ENCODE measurements at places on chromosomes 4 and X.

- no peak for DNase-seq
These were observed 371.3 kb upstream of the FSTL5 start for GRCh38 chr4:162535121-162535520.

DNA sequence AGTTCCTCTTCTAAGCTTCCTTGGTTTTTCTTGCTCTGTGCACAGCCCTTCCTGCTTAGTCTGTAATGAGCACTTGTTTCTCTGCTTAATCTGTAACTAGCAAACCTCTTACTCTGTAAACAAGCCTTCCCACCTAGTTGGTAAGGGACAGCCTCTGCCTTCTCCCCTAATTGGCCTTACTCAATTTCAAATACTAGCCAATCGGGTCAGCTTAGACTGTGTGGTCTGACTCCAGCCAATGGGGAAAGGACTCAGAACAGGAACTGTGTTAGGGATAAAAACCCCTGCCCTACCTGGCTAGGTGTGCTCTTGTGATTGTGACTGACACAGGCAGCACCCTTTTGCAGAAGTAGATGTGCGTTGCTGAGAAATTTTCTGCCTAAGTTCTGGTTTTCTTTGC is 136.5 kb upstream of the AADAT start:
- DNase-seq: no peak

GRCh38 chr4:53505947-53506346 is 85.3 kb downstream of the LNX1 start:
- DNase-seq: no peak

DNA sequence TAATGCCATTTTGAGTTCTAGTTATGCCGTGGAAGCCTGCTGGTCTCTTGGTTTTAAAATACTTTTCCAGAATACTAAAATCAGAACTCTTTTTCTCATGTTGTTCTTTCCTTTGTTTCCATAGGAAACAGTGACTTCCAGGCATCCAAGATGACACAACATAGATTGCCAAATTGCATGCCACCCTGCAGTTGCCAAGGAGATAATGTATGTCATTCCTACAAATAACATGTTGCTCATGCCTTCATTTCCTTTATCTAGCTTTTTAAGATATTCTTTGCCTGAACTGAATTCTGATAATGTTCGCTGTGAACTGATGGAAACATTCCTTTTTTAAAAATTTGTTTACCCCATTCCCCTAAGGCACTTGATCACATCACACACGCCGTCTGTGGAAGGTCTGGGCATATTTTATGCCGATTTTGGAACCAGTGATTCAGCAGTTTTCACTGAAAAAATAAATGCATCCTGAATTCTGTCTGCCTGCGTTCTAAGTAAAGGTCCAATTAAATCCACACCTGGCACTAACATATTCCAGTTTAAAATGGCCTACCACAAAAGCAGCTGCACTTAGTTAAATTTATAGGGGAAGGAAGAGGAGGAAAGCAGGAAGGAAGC is 38.0 kb upstream of the COX7B2 start:
- DNase-seq: no peak

GRCh38 chrX:140092121-140092520 is 126.8 kb upstream of the CXorf66 start:
- DNase-seq: no peak

- peak; percentile 66 for DNase-seq
These were observed 22.0 kb upstream of the SMIM31 start for GRCh38 chr4:164731827-164732474.

GRCh38 chr4:87220094-87220822 is at the start of gene KLHL8:
KLHL8 (minus strand) TSS chr4:87220618; CDS start chr4:87195539, 25,079 bp downstream.
- peak; percentile 94 for DNase-seq

GRCh38 chr4:147794787-147795413 is 63.0 kb downstream of the ARHGAP10 start:
- DNase-seq: peak; percentile 69

DNA sequence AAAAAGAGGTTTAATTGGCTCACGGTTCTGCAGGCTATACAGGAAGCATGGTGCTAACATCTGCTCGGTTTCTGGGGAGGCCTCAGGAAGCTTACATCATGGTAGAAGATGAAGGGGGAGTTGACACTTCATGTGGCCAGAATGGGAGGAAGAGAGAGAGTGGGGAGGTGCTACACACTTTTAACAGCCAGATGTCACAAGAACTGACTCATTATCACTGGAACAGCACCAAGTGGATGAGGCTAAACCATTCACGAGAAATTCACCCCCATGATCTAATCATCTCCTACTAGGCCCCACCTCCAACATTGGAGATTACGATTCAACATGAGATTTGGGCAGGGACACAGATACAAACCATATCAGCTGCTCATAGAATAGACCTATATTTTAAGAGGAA is 255.8 kb downstream of the OPHN1 start:
- no peak for DNase-seq

DNA sequence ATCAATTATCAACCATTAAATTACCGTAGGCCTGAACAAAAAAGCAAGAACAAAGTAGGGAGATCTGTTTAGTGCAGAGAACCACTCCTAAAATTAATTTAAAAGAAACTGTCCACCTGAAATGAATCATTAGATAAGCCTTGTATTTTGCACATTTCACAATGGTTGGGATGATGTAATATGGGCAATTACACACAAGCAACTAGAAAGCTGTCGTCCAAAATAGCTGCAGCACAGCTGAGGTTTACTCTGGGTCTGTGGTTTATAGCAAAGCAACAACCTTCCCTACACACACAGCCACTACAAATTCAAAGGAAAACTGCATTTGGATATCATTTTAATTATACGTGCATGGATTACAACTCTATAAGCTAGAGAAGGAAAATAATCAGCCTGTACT is 28.5 kb downstream of the PCDH19 start:
- DNase-seq: no peak

GRCh38 chr4:73593631-73594241 is 26.5 kb downstream of the RASSF6 start:
- DNase-seq: peak; percentile 53

GRCh38 chrX:96425200-96425599 is 259.4 kb upstream of the DIAPH2 start:
- no peak for DNase-seq

DNA sequence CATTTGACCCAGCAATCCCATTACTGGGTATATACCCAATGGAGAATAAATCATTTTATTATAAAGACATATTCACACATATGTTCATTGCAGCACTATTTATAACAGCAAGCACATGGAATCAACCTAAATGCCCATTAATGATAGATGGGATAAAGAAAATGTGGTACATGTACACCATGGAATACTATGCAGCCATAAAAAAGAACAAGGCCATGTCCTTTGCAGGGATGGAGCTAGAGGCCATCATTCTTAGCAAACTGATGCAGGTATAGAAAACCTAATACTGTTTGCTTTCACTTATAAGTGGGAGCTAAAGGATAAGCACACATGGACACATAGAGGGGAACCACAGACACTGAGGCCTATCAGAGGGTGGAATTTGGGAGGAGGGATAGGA is 22.6 kb downstream of the RASSF6 start:
- no peak for DNase-seq

DNA sequence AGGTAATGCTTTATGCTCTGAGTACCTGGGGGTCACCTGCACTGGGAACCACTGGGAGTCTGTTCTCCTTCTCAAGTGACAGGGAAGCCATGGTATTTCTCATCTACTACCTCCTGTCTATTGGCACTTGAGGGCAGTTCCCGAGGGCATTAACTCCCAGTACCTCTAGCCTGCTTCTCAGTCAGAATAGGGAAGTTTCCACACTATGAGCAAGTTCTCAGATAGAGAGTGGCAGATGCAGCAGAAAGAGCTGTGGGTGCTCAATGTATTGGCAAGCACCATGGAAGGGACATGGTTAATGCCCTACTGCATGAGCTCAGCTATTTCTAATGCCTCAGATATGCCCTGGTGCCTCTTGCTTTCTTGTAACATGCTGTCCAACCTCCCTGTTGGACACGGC is 74.1 kb downstream of the ANOS1 start:
- no peak for DNase-seq

- no peak for DNase-seq
These were observed 112.9 kb downstream of the MBNL3 start for GRCh38 chrX:132375941-132376340.

DNA sequence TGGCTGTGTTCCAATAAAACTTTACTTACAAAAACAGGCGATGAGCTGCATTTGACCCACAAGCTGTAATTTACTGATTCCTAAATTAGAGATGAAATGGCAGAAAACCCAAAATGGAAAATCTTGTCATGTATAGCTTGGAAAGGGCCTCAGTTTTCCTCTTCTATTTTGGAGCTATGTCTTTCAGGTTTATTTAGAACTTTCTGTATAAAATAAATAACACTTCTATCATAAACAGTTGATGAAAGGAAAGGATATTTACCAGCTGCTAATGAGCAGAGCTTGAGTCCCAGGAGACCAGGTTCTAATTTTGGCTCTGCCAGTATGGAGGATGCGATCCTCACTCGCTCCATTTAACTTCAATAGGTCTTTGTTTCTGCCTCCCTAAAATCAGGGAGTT is 213.5 kb downstream of the LDB2 start:
- no peak for DNase-seq

GRCh38 chr4:10066206-10066605 is 44.9 kb upstream of the SLC2A9 start:
- no peak for DNase-seq

- no peak for DNase-seq
These were observed 56.0 kb upstream of the MID1 start for GRCh38 chrX:10676235-10676957.

DNA sequence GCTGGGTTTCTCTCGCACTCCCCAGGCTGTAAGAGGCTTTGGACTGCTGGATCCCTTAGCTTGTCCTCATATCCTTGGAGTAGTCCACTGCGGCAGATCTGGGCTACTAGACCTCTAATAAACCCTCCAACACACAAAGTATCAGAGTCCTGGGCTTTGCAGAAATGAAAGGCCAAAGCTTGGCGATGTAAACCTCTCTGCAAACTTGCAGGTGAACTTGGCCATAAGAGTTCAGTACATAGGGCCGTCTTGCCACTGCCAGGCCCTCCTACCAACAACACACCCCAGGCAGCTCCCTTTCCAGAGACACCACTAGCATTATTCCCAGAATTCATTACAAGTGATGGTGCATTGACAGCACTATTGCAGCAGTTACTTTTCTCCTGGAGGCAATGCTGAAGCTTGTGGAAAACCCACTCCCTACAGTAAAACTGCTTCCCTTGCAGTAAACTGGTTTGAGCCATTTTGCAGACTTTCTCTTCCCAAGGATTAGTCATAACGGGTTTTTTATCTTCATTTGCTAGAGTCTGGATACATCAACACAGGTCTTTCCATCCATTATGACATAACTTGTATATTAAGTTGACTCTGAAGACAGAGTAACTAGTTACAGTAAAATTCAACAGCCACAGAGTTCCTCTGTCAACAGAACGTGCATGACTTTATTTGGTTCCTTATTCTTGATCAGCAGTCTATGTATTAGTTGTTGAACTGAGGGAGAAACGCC is 2.4 kb downstream of the ANKRD50 start:
- no peak for DNase-seq
